Muscle of leg (tissue), 16 donors: ENCODE measurements at places on chromosomes 3 and 15.
A peak's percentile ranks its signal among the peaks of the same experiment; 100 is the strongest.

- DNase-seq: no peak
These were observed 222.1 kb upstream of the POU1F1 start for GRCh38 chr3:87498358-87499080.

GRCh38 chr3:182303169-182303568 is 490.1 kb upstream of the ATP11B start:
- DNase-seq: no peak

DNA sequence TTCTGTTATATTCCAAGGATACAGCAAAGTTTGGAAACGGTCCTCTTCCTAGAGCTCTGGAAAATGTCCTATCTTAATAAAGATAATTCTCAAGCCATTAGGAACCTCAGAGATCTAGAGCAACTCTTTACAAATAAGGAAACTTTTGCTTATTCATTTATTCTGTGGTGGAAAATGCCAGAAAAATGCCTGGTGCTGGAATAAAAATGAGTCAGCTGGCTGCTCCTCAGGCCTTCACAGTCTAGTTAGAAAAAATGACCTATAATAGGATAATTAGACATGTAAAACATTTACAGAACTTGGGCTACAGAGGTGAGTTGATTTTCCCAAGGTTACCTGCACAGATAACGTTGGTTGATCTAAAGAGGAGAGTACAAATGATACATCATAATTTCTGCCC is 372.5 kb downstream of the NLGN1 start:
- DNase-seq: no peak

DNA sequence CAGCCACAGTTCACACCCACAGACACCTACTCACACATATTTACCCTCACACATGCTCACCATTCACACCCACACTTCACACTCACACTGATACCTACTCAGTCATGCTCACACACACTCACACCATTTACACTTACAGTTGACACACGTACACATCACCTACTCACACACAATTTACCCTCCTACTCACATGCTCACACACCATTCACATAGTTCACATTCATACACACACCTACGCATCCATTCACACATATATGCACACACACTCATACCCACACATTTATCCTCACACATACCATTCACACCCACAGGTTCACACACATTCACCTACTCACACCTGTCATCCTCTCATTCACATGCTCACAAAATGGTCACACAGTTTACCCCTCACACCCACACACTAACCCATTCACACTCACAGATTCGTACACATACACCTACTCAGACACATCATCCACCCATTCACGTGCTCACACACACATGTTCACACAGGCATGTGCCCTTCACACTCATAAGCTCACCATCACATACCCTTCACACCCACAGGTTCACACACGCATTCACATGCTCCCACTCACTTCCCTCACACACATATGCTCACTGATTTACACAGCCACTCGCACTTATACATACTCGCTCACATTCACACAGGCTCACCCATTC is 42.3 kb downstream of the HMCES start:
- DNase-seq: no peak

DNA sequence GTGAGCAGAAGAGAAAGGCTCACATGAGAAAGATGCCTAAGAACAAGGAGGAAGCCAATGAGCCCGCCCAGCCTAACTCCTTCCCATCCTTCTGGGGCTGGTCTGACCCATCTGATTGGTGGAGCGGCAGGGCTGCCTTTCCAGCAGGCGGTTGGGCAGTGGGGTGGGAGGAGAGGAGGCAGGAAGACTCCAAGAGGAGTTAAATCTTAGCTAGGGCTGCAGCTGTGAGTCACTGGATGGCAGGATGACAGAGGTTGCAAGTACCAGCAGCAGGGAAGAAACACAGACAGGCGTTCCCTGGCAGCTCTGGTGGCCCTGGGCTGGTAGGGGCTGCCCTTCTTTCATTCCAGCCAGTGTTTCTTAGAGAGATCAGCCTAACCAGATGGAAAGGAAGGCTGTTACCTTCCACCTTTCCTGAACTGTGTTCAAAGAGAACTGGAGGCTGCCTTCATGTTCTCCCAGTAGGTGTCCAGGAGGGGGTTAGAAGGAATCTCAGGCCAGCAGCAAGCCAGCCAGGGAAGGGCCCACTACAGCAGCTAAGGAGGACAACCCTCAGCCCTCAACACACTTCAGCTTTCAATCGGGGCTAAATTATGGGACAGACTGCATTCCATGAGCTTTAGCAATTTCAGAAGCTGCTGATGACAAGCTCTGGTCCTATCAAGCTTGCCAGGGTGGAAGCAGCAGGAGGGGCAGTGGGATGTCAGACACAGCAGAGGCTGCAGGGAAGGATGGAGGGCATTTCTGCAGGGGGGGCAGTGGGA is 50.3 kb downstream of the CHSY1 start:
- DNase-seq: peak; percentile 97

- no peak for DNase-seq
These were observed 57.9 kb downstream of the RLBP1 start for GRCh38 chr15:89163271-89164055.

- peak; percentile 89 for DNase-seq
These were observed 194.8 kb upstream of the DPH6 start for GRCh38 chr15:35740761-35741160.

DNA sequence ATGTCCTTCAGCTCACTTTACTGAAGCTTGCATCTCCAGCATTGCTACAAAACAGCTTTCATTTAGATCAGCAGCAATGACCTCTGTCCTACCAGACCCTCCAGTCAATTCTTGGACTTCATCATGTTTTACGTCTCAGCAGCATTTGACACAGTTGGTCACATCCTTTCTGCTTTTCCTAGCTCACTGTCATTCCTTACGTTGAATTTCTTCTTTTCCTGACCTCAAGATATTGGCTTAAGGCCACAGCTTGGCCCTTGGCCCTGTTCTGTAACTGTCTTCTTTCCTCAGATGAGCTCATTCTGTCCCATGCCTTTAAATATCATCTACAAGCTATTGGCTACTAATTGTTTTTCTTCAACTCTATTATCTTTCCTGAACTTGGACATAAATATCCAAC is 576.2 kb upstream of the KCNMB2 start:
- peak; percentile 85 for DNase-seq

- DNase-seq: no peak
These were observed 1.3 kb downstream of the AP2M1 start for GRCh38 chr3:184175981-184176376.

DNA sequence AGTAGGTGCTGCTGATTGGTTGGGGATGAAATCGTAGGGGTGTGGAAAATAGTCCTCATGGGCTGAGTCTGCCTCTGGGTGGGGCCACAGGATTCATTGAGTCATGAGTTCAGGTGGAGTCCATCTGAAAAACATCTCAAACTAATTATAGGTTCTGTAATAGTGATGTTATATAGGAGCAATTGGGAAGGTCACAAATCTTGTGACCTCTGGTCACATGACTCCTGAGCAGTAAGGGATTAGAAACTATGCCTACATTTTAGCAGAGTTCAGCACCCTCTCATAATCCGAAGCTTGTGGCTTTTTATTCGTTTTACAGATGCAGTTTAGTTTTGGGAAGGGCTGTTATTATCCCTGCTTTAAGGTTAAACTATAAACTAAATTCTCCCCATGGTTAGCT is 22.9 kb upstream of the NEDD4 start:
- no peak for DNase-seq

DNA sequence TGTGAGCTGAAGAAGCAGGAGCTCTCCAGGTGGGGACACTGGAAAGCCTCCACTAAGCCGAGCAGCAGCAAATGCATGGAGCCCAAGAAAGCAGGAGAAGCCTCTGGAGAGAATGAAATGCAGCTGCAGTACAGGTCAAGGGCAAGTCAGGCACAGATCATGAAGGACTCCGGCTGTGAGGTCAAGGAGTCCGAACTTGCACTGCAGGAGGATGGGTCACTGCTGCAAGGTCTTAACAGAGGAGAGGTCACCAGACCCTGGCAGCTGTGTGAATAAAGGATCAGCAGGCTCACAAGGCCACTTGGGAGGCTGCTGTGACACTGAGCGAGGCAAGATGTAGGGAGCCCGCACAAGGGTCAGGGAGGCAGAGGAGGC is 24.7 kb upstream of the SLC41A3 start:
- no peak for DNase-seq

DNA sequence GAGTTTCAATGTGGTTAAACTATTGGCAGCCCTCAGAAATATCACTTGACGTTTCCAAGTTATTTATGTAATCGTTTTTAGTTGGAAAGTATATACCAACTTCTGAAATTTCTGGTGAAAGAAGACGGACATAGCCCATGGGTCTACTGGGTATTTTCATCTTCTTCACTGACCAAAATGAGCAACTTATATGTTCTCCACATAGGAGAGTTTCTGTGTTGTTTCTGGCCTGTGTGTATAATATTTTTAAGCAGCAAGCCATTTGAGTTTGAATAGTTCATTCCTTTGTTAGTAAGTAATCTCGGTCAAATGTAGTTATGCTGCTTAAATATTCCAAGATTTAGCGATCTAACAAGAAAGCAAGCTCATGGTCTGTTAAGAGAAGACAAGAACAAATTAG is 57.3 kb downstream of the ADAMTSL3 start:
- peak; percentile 69 for DNase-seq

- DNase-seq: peak; percentile 95
These were observed 90.4 kb upstream of the TSEN2 start for GRCh38 chr3:12393894-12394293.

DNA sequence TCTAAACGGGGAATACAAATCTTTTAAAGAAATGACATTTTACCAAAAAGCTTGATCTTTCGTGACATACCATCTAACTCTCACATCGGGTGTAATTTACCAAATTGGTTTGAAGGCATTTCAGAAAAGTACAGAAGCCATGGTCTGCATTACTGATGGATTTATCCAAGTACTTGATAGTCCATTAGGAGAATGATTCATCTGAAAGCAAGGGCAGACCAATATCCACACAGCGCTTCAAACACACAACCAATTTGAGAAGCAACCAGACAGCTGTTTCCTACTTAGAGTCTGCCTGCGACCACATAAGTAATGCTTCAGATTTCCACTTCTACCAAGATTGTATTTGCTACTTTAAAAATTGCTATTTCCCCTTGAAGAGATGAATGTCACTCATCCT is 697.6 kb upstream of the ALCAM start:
- DNase-seq: no peak

DNA sequence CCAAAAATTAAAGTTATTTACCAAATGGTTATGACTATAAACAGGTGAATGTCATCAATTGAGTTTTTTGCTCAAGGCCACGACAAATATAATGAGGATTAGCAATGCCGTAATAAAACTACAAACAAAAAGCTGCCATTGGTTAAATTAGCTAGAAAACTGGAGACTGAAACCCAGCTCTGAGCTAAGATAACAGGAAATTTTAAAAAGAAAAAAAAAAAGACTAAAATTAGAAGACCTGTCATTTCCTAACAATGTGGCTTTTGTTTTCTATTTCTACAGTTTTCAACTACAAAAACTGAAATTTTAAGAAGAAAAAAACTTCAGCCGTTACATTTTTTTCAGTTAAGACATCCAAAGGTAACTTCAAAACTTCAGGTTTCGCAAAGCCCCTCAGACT is 9.7 kb downstream of the SLC12A6 start:
- no peak for DNase-seq

DNA sequence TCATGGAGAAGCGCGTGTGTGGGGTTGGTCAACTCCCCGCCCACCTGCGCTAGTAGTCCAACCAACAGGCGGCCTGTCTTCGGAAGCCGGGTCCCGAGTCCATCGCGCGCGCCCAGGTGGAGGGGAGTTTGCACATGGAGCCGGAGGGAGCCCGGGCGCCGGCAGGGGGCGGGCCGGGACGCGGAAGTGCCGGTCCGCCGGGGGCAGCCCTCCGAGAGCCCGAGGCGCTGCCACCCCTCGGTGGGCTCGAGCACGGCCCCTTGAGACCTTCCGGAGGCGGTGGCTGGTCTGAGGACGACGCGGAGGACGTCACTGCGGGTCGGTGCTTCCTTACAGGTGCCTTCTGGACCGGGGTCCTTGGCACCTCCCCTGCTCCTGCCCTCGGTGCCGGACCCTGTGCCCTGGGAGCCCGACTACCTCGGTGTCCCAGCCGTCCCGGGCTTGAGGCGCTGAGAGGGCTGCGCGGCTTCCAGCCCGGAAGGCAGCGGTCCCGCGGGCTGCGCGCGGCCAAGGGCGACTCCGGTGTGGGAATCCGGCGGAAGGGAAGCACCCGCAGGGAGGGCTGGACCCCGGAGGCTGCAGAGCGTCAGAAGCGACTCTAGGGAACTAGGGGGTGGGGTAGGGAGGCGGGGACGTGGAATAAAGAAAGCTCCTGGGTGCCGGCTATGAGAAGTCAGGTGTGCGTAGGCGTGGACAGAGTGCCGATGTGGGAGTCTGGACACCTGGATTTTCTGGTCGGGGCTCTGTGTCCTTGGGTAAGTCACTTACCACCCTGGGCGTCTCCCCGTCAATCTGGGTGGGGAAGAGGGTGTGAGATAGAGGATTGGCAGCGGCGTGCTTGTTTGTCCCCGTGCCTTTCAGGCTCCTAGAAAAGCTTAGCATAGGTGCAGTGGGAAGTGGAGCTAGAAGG is 212.3 kb downstream of the FGF12 start:
- no peak for DNase-seq

GRCh38 chr3:152300029-152300731 is 31.5 kb downstream of the MBNL1 start:
- no peak for DNase-seq

DNA sequence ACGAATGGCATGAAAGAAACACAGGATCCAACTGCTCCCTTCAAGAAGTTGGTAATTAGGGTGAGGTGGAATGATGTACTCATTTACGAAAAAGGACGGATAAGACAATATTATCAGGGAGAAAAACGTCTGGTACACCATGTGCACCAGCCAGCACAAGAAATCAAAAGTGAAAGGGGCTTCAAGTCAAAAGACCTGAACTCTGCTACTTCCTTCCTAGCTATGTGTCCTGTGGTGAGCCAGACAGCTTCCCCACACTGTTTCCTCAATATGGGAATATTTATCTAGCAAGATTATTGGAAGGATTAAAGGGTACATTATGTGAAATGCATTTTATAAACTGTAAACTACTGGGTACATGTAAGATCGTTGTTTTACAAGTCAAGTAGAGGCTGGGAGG is 33.9 kb downstream of the RAB27A start:
- no peak for DNase-seq

GRCh38 chr3:188369526-188369925 is 215.6 kb downstream of the LPP start:
- no peak for DNase-seq

DNA sequence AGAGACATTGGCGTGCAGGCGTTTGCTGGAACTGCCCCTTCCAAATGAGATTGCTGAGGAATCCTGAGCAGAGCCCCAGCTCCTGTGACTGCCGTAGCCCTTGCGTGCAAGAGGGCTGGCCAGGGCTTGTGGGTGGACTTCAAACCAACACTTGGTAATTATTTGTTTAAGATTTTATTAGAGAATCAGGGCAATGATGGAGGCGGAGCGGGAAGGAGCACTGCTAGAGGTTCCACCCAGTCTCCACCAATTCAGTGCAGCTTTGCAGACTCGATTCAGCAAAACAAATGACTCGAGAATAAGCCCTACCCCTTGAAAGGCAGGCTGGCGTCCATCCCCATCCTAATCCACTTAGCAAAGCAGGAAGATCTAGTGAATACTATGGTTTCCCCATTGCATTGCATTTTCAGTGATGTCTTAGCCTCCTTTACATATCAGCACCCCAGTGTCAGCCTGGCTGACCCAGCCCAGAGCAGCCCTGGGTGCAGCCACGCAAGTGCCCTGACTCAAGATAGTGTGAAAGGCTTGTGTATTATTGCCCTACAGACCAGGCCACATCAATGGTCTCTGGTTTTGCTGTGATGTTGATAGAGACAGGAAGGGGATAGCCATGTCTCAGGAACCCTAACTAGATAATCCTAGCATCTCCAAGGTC is 26.0 kb downstream of the GLDN start:
- DNase-seq: peak; percentile 43

- DNase-seq: no peak
These were observed 133.9 kb downstream of the ALDH1A2 start for GRCh38 chr15:57931570-57931969.
